CD8-positive, alpha-beta memory T cell (primary cell): ENCODE measurements at places on chromosomes 1 and 21.

DNA sequence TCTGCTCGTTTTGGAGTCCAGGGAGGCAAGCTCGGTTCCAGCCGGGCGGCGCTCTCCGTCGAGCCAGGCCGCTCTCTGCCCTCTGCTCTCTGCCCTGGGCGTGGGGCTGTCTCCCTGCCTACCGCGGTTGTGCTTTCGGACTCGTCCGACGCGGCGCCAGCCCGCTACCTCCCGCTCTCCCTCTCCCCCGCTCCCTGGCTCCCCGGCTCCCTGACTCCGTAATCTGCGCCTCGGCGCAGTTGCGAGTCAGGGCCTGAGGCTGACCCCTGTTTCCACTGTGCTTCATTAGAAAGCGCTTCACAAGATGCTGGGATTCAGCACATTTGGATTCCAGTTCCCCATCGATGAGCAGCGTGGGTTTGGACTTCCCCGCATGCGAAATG is 2.2 kb downstream of the SOX13 start:
- no peak for DNase-seq
- H3K4me3 ChIP-seq: peak overlapping the region; percentile 45
- H3K27ac ChIP-seq: no peak overlapping the region

- no peaks in the 10 kb centered on the region for H3K4me1 ChIP-seq
- H3K27ac ChIP-seq: no peak overlapping the region
- H3K4me3 ChIP-seq: no peak overlapping the region
- no peaks in the 10 kb centered on the region for H3K36me3 ChIP-seq
- DNase-seq: no peak
These were observed 3.4 kb downstream of the RGS8 start for GRCh38 chr1:182680901-182681567.

DNA sequence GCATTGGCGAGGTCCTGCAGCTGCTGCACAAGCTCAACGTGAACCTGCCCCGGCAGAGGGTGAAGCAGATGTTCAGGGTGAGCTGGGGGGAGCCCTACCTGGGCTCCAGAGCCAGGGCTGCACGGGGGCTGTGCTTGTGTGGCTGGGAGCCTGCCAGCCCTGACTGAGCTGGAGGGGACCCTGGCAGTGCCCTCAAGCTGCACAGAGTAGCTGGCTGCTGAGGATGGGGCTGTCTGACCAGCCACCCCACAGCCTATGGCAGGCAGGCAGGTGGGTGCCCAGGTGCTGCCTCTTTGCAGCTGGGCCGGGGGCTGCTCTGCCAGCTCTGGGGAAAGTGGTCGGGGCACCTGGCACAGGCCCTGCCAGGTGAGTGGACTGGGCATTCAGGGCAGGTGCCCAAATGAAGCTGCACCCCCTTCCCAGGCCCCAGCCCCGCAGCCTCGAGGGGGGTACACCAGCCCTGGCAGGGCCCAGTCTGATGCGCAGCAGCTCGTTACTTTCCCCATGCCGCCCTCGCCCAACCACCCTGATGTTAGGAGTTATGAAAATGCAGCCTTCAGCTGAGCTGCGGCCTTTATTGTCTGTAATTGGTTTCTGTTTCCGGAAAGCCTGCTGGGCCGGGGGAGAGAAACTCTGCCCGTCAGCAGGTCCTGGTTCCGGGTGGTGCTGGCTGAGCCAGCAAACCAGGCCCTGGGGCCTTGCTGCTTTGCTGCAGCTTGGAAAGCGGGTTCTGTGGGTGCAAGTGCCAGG is 4.3 kb downstream of the PLCH2 start:
- H3K27me3 ChIP-seq: no peaks in the 10 kb centered on the region
- H3K4me1 ChIP-seq: no peaks in the 10 kb centered on the region
- no peak for DNase-seq
- H3K27ac ChIP-seq: no peak overlapping the region
- no peaks in the 10 kb centered on the region for H3K36me3 ChIP-seq

DNA sequence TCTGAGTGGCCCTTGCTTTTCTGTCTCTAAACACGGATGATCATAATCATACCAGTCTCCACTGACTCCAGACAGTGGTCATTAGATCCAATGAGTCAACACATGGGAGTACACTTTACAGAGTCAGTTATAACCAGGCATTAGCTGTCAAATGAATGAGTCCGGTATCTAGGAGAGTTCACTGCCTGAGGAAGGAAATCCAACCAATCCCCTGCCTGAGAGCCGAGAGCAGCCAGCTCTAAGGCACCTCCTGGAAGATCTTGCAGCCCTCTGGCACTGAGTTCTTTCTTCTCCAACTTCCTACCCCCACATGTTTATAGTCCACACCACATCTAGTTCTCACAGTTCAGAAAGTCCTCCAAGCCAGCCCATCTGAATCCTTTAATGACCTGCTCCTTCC is 29.4 kb upstream of the RBM15 start:
- no peaks in the 10 kb centered on the region for H3K36me3 ChIP-seq
- no peak for DNase-seq
- H3K27me3 ChIP-seq: no peaks in the 10 kb centered on the region

GRCh38 chr1:70863239-70863638 is 184.4 kb downstream of the PTGER3 start:
- no peaks in the 10 kb centered on the region for H3K4me1 ChIP-seq
- H3K27me3 ChIP-seq: no peaks in the 10 kb centered on the region

DNA sequence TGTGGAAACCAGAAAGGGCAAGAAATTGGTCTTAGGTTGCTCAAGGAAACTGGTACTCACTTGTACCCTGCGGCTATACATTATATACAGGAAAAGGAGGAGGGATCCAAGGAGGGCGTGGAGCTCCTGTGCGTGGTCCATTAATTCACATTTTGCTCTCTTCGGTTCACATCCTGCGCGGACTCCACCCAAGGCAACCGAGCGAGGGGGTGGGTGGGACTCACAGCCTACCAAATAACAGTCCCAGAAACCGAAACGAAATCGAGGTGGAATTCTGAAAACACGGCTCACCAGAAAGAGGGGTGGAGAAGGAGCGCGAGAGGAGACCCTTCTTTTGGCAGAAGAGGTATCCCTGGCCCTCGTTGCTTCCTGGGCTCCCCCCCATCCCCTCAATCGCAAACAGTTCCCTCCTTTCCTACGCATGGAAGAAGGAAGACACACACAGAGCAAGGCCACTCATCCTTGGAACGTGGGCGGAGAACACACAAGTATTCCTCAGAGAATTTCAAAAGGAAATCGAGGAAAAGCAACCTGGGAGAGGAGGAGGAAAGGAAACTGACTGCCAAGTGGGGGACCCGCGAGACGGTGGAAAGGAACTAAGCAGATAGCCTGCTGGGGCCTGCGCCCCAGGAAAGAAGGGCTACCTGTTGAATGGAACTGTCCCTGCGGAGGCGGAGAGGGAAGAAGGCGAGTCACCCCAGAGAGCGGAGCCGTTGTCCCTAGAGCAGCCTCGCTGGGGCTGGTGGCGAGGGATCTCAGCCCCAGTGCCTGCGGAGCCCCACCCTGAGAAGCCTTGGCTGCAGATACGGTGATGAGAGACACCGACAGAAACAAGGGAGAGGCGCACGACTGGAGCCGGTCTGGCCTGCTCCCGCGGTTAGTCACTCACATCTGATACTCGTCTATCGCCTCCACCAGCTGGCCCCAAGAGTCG is 705 bp downstream of the AIDA start:
- peak overlapping the region; percentile 90 for H3K4me3 ChIP-seq
- peaks cover 34% of the 10 kb centered on the region for H3K4me1 ChIP-seq
- H3K27ac ChIP-seq: peak overlapping the region; percentile 92
- H3K36me3 ChIP-seq: peaks cover 5% of the 10 kb centered on the region
- no peaks in the 10 kb centered on the region for H3K27me3 ChIP-seq
